Smooth muscle cell of the brain vasculature (primary cell): ENCODE measurements at places on chromosomes 13 and 19.

- no peak for DNase-seq
Measured at GRCh38 chr13:50130123-50130946, 115.1 kb downstream of the KCNRG start.

DNA sequence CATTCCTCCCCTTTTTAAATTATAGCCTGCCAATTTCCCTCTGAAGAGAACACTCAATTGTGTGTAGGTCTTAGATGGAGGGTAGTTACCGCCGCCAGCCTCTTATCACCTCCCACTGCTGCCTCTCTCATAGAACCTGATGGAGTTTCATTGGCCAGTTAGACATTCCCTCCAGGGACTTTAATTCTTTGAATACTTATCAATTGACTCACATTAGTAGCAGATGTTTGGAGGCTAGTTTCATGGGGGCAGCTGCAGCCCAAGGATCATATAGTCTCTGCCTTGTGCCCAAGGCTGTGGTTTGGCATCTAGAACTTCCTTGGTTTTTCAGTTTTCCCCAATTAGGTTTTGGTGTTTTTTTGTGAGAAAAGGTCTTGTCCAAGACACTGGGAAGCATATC, 318.9 kb upstream of the HTR2A start:
- DNase-seq = peak; percentile 45

DNA sequence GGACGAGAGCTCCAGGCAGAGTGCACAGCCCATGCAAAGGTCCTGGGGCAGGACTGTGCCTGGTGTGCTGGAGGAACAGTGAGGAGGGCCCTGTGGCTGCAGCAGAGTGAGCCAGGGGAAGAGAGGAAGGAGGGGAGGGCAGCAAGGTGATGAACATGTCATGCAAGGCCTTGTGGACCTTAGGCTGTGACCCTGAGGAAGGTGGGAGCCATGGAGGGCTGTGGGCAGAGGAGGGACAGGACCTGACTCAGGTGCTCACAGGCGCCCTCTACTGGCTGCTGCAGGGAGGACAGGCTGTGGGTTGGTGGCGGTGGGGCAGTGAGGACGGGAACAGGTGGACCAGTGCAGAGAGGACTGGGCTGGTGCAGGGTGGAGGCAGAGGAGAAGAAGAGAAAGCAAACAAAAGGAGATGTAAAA, 170.3 kb downstream of the PTPRS start:
- DNase-seq = no peak

GRCh38 chr13:97359181-97360057, 74.5 kb upstream of the RAP2A start:
- DNase-seq = peak; percentile 46

GRCh38 chr13:102039264-102039663, 362.6 kb downstream of the FGF14 start:
- DNase-seq = no peak

GRCh38 chr13:93771782-93772181, 545.2 kb downstream of the GPC6 start:
- no peak for DNase-seq

DNA sequence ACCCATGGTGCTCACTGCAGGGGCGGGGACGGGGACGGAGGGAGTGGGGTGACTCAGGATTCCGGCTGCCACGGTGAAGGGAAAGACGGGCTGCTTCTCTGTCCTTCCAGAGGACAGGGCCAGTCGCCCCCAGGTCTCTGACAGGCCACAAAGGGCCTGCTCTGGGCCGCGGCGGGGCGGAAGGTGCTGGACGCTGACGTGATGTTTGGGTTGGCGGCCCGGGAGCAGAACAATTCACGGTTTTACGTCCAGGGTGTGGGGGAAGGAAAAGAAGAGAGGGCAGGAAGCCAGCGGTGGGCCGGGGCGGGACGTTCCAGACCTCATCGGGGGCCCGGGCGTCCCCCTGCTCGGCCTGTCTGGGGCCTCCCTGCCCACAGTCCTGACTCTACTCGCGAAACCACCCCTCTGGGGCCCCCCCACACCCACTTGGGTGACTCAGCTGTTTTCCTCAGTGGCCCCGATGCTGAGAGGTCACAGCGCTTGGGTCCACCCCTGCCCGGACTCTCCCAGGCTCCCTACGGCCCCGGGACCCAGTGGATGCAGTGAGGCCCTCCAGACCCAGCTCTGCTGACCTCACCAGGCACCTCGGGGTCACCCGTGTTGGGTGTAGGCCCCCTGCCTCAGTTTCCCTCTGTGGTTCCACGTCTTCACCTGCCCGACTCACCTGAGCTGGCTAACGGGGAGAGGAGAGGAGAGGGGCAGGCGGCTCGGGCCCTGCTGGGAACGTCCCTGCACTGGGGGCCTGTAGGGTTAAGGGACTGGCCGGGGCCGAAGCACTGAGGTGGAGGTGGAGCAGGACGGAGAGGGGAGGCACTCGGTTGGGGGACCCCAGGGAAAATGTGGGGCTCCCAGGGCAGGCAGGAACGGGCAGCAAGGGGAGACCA, 29.2 kb downstream of the PIP5K1C start:
- DNase-seq = no peak

GRCh38 chr13:111612886-111613285, 292.4 kb downstream of the TEX29 start:
- no peak for DNase-seq

- DNase-seq = no peak
Measured at GRCh38 chr19:29967623-29968022, 25.6 kb downstream of the URI1 start.

DNA sequence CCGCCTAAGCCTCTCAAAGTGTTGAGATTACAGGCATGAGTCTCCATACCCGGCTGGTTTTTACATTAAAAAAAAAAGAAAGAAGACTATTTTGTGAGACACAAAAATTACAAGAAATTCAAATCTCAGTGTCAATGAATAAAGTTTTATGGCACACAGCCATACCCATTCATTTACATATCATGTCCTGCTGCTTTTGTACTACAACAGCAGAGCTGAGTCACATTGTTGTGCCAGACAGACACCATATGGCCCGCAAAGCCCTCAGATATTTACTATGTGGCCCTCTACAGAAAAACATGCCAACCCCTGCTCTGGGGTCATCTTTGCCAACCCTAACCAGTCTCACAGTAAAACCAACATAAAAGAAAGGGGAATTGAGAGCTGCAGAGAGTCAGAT, 5.3 kb downstream of the SMIM7 start:
- DNase-seq = no peak

GRCh38 chr13:99320693-99321481, 13.7 kb upstream of the GPR183 start:
- peak; percentile 82 for DNase-seq

DNA sequence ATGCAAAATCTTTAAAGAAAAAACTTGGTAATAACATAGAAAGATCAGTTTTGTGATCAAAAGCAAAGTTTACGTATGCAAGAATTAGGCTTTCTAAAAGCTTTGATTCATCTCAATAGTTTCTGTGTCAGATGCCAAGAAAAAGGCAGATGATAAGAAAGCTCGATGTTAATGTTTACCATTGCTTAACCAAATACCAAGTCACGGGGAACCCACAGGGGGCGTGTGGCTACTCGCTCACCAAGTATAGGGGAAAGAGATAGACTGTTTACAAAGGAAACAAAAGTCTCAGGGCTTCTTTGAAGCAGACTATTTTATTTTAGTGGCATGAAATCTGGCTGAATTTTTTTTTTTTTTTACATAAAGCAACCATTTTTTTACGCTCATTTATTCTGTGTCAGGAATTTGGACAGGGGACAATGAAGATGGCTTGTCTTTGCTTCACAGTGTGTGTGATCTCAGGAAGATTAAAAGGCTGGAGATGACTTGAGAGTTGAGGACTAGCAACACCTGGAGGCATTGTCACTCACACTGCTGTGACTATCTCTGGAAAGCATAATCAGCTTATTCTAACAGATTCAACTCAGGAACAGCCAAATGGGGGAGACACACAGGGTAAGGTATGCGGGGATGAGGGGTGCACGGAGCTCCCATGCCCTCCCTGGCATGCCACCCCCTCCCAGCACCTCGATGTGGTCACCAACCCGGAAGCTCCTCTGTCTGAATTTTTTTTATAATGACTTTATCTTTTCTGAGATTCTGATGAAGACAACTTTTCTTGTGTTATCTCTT, 24.9 kb downstream of the RCBTB1 start:
- peak; percentile 70 for DNase-seq

DNA sequence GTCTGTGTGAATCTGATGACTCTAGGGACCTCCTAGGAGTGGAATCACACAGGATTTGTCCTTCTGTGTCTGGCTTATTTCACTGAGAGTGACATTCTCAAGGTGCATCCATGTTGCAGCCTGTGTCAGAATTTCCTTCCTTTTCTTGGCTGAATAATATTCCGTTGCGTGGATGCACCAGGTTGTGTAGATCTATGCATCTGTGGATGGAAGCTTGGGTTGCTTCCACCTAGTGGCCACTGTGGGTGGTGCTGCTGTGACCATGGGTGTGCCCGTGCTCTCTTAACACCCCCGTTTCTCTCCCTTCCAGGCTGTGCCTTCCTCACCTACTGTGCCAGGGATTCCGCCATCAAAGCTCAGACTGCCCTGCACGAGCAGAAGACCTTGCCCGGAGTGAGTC, 26.2 kb downstream of the CELF5 start:
- DNase-seq = no peak

- no peak for DNase-seq
Measured at GRCh38 chr13:98599502-98600328, 22.8 kb upstream of the STK24 start.

GRCh38 chr19:4811328-4812131, 20.0 kb downstream of the TICAM1 start:
- no peak for DNase-seq

DNA sequence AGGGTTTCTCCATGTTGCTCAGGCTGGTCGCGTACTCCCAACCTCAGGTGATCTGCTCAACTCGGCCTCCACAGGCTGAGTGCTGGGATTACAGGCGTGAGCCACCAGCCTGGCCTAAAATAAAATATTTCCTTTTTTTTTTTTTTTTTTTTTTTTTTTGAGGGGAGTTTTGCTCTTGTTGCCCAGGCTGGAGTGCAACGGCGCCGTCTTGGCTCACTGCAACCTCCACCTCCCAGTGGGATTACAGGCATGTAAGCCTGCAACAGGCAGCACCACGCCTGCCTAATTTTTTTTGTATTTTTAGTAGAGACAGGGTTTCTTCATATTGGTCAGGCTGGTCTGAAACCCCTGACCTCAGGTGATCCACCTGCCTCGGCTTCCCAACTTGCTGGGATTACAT, 4.9 kb downstream of the ZNF506 start:
- no peak for DNase-seq

- DNase-seq = no peak
Measured at GRCh38 chr13:95781016-95781415, 104.1 kb downstream of the DNAJC3 start.

GRCh38 chr13:77860507-77860981, 58.1 kb downstream of the EDNRB start:
- DNase-seq = no peak

DNA sequence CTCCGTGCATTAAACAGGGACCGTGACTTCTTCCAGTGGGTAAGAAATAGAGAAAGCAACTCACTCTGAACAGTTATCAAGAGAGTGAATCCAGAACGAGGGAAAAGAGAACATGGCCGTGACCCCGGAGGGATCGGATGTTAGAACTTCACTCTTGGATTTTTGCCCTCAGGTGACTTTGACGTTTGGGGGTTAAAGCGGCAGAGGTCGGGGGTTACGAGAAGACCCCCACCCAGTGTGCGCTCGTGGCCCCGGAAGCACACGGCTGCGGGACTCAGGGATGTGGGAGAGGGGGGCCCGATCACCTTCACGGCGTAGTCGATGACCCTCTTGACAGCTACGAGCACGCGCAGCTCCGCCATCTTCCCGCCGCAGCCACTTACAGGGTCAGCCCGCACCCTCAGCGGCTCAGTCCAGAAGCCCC, at the start of gene ETFB:
Gene ETFB, minus strand, starts transcription at position 424 of the 424 bp plus-strand sequence. Its CDS starts 62 bp downstream, at position 362.
- DNase-seq = no peak

DNA sequence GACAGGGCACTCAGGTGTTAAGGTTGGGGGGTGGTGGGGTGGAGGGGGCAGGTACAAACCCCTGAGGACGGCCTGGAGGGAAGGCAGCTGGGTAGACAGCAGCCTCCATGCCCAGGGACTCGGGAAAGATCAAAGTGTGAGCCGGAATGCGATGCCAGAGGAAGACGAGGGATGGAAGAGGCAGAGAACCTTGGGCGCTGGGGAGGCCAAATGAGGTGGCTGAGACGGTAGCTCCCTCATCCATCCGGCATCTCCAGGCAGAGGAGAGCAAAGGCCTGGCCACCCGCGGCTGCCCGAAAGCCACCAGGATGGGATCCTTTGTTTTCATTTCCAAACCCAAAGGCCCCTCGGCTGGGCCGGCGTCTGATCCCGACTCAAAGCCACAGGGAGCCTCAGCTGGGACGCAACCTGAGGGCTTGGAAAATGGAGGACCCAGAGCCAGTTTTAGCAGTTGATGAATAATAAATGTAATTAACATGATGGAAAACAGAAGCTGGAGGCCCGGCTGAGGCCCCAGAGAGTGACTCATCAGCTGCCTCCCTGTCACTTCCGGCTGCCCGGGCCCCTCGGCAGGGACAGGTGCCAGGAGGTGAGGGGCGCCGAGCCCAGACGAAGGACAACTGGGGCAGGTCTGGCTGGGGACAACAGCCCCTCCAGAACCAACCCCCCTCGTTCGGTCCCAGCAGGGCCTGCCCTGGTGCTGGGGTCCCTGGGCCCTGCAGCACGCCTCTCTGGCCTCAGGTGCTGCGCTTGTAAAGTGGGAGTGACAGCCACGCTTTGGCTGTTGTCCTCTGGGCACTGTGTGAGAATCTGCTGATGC, 61.6 kb downstream of the CEBPG start:
- no peak for DNase-seq

- no peak for DNase-seq
Measured at GRCh38 chr13:107974409-107974808, 240.9 kb downstream of the LIG4 start.

GRCh38 chr13:50119591-50119990, 104.3 kb downstream of the KCNRG start:
- DNase-seq = no peak

- DNase-seq = no peak
Measured at GRCh38 chr19:39827216-39827615, 6.7 kb downstream of the DYRK1B start.

DNA sequence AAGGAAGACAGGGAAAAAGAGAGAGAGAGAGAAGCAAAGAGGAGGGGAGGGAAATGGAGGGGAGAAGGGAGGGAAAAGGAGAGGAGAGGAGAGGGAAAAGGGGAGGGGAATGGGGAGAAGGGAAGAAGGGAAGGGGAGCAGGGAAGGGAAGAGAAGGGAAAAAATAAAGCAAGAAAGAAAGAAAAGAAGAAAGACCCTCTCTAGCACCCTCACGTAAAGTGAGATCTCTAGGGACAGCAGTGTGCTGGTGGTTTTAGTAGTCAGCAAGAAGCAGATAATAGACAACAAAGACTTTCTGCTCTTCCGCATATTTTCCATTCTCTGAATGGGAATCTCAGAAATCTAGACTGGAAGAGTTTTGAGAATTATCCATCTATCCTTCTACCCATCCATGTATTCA, 201.8 kb upstream of the RFC3 start:
- no peak for DNase-seq

DNA sequence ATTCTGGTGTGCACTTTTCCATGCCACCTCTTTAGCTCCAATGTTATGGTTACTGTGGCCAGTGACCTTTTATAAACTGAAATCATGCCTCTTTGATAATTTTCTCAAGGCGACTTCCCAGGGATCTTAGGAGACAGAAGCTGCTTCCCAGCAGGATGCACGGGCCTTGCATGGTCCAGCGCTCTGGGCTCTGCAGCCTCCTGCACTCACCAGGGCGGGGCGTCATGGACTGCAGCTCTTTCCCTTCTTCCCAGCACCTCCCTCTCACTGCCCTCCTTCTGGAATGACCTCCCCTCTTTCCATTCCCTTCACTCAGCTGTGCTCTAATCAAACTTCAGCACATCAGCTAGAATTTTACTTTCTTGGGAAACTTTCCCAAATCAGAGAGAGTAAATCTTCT, 318.3 kb downstream of the IRS2 start:
- DNase-seq = no peak

GRCh38 chr13:104597546-104598180, 1531.4 kb upstream of the SLC10A2 start:
- DNase-seq = no peak

GRCh38 chr19:15444505-15445226, 5.1 kb downstream of the WIZ start:
- DNase-seq = no peak
